ENCODE measurements at places on chromosomes 2 and 18.

DNA sequence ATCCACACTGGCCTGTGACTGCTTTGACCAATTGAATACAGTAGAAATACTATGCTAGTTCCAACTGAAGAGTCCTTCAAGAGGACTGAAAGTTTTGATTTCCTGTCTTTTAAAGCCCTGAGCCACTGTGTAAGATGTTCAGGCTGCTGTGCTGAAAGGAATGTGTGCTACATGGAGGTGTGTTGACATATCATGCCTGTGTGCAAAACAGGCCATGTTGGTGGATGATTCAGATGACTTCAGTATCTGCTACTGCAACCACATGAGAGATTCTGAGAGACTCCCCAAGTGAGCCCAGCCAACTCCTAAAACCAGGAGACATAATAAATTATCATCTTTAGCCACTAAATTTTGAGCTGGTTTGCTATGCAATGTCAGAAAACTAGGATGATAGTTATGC lies 662.9 kb downstream of the ZEB2 start:
- no peak for DNase-seq

DNA sequence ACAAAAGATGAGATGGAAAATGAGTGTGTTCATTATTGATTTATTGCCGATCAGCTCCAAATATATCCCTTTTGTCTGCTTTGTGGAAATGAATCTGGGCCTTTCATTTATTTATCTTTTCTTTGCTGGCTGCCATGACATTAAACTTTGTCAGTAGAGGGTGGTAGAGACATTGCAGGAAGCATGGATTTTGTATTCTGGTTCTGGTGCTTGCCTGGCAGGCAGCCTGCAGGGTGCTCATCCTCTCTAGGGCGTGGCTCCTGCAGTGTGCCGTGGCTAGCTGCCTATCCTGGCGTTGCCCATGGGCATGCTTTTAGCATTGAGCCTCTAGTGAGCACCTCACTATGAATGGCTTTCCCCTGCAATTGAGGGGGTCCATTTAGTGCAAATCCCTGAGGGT lies 593.1 kb downstream of the RNF144A start:
- DNase-seq = no peak

GRCh38 chr2:46983065-46983801 lies 67.6 kb upstream of the MCFD2 start:
- no peak for DNase-seq

DNA sequence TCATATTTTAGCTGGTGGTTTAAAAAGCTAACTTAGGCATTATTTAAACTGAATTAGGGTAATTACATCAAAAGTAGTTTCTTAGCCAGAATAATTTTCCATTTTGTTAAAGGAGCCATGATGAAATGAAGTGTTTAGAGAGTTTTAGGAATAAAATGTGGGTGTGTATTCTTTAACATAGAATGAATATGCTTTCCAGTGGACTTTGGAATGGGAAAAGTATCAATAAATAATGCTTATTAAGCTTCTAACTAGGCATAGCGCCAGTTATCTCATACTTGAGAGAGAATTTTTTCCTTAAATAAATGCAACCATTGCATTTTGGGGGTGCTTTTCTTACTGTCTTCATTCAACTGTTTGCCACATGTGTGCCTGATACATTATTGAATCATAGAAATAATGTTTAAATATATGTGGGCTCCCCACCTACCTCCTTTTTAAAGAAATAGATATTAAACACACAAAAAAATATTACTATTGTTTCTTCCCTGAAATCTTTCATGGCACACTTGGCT lies 90.4 kb downstream of the CAMKMT start:
- DNase-seq = no peak

- no peak for DNase-seq
Measured at GRCh38 chr2:191038241-191038725, 24.3 kb upstream of the STAT1 start.

DNA sequence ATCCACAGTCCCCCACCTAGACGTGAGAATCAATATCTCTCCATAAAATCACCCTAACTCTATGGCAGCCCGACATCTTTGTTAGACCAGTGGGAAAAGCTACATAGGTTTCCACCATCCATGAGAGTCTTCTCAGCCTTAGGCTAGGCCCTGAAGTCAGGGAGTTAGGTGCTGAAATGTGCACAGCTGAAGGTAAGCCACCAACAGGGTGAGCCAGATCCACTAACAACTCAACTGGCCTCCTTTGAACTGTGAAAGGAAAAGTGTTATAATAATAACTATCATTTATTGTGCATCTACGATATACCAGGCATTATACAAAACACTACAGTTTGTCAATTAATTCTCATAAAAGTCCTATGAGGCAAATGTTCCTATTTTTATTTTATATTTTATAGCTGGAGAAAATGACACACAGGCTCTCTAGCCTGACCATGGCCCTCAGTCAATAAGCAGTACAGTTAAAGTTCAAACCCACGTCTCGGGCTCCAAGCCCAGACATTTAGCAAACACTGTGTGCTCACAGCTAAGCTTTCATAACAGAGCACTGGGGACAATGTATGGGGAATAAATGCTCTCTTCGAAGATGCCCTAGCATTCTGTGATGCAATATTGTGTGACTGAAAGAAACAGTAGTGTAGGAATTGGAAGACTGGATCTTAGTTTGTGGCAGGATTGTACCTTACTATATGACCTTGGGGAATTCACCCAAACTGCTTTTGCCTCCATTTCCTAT lies 11.2 kb upstream of the CYP27C1 start:
- no peak for DNase-seq

- DNase-seq = peak; percentile 69
Measured at GRCh38 chr2:26139269-26140183, 33.4 kb upstream of the GAREM2 start.

GRCh38 chr2:95042472-95043271 lies 17.2 kb downstream of the MAL start:
- no peak for DNase-seq

GRCh38 chr2:223169830-223170605 lies 118.0 kb downstream of the KCNE4 start:
- DNase-seq = no peak

DNA sequence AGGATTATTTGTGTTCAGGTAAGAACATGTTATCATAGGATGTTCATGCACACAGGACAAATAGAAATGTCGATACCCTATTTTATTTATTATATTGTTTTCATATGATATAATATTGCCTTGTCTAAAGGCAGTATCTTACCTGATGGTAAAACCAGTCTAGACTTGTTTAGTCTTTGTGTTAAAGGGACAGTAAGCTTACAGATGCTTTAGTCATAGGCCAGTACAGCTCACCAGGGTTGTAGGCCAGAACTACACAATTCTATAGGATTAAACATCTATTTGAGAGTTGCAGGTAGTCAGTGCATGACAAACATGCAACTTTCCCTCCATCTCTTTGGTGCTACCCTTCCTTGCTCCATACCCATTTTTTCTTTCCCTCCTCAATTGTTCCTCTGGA lies 158.5 kb downstream of the GALNT3 start:
- no peak for DNase-seq

GRCh38 chr2:74747411-74748080 lies 86.4 kb upstream of the HK2 start:
- no peak for DNase-seq

DNA sequence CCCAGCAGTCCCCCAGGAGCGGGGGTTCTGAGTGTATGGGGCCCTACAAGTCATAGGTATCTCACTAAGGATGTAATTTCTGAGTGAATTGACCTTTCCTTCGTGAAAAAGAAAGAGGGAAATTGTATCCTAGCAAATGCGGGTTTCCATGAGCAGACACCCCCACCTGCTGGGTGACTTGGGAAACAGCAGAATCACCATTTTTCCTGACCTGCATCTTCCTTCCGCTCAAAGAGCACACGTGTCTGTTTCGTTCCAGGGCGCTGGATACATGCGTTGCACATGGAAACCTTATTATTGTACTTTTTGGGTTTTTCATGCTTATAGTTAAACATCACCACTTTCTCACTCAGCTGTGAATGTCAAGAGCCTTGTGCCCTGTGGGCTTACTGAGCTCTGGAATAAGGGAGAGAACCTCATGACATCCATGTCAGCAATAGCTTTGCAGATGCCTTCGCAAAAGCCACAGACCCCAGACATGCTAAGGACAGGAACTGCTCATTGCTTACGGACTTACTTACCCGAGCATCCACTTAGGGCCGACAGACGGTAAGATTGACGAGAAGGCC lies 132.8 kb downstream of the TPO start:
- DNase-seq = peak; percentile 44

DNA sequence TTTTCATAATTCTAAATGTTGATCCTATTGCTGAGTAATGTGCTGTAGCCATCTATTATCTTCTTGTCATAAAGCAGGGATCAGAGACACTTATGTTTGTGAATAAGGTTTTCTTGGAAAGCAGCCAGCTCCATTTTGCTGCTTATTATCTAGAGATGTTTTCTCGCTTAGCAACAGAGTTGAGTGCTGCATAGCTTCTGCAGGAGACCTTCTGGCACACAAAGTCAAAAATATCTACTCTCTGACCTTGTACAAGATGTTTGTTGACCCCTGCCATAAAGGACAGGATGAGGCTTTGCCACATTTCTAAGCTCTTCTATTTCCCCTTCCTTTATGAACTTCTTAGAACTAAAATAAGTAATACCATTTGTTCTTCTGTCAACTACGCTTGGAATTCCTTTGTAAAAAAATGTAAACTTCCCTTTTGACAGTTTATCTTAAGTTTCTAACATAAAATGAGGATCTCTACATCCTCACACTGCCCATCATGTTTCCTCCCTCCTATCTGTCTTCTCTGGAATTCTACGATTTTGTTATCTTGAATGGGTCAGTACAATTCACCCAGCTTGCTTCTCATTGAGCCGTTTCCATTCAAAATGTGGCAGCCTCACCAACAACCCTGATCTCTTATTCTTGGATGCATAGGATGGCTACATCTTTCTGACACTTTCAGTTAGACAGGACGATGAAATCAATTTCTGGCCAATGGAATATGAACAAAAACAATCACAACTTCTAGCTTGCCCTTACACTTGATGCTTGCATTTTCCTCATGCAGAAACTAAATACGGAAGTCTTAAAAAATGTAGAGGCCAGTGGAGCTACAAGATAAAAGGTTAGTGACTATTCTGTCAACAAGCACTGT lies 1377.0 kb downstream of the SUCLG1 start:
- DNase-seq = no peak

GRCh38 chr2:20561637-20562454 lies 89.1 kb downstream of the HS1BP3 start:
- DNase-seq = no peak

DNA sequence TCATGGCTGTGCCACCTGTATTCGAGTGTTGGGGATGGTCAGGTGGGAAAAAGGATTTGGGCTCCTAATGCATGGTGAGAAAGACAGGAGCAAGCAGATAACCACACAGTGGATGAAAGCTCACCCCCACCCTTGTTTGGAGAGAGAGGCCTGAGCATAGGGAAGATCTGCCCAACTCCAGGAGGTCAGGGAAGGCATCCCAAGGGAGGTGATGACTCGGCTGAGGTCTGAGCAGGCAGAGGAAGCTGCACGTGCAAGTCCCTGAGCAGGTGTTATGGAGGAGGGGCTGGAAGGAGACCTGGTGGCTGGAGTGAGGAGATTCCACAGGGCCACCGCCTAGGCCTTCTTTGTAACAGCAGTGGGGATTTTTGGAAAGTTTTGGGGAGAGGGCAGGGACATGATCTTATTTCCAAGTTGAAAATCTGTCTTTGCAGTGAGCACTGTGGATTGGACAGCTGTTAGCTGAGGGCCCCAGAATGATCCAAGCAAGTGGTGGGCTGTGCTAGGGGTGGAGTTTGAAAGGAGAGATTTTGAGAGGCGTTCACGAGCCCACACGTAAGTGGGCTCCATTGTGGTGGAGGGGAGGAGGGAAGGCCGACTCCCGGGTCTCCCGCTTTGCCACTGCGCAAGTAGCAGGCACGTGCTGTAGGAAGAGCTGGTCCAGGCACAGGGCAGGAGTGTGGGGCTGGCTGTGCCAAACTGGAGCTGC lies 228.5 kb downstream of the GLI2 start:
- DNase-seq = no peak

DNA sequence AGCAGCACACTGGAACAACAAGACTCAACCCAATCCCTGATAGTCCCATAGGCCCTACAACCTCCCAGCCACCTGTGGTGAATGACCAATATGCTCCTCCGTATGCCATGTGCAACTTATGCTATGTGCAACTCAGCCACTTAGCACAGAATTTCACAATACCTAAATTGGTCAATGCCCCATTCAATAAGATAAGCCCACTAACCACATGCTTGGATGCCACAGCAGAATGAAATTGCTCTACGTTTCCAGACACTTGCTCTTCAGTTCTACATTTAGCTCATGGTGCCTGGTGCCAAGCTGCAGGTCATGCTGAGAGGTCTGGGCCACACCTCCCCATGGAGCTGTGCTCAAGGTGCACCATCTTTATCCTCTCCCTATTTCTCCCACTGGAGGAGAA lies 159.8 kb downstream of the EN1 start:
- no peak for DNase-seq

DNA sequence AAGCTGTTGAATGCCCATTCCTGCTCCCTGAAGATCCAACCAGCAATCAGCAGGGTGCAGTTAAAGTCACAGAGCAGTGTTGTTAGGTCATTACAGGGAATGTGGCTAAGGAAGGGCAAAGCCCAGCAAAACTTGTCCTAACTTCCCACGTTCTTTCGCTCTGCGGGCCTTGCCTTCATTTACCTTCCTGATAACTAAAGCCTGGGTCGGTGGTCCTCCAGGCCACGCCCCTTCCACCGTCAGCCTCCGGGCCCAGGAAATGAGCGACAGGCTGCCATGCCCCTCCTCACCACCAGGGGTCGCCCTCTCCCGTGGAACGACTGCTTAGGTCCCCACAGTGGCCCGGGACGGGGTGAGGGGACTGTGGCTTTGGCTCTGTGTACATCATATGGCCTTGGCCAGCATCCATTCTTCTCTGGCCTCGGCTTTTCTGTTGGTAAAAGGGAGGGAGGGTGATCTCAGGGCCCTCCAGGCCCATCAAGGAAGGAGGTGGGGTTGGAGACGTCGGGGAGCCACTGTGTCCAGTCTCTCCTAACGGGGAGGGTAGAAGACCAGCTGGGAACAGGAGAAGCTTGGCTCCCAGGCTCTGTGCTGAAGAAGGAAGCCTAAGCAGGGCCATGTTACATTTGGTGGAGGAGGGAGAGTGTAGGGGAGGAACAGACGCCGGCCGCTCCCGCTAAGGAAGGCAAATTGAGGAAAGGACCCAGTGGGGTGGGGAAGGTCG lies 2.2 kb downstream of the SH2D6 start:
- peak; percentile 52 for DNase-seq

DNA sequence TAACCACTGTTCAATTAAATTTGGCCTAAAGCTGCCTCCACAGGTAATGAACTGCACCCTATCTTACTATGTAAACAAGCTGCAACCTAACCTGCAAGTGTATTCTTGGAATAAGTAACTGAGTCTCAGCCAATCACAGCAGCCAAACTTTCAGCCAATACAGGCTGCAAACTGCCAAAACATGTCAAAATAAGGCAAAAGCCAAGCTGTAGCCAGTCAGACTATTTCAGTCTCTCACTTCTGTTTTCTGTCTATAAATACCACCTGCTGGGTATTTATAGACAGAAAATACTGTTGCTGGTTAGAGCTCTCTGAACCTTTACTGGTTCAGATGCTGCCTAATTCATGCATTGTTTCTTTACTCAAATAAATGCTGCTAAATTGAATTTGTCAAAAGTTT lies 14.3 kb downstream of the C2orf76 start:
- no peak for DNase-seq

Data from DMS79 (cell line).